CD4-positive, alpha-beta T cell treated with Interferon alpha-2 for 1 hour (primary cell): ENCODE measurements at places on chromosomes 11 and 22.

GRCh38 chr11:81301166-81301830, 1432.4 kb downstream of the FAM181B start:
- no peak for DNase-seq

- DNase-seq, result no peak
These were observed 336.7 kb downstream of the LUZP2 start for GRCh38 chr11:24833573-24833972.

DNA sequence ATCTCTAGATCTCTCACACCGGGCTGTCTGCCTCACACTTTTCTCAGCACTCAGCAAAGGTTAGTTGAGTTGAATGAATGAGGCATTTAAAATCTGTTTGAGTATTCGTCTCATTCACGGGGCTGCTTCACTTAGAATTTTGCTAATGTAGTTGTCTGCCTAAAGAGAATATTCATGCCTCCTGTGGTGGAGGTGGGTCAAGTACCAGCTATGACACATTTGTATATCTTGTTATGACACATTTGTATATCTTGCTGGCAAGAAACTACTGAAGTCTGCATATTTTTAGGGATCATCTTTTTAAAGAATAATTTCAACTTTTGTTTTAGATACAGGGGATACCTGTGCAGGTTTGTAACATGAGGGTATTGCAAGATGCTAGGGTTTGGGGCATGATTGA, 43.1 kb downstream of the LDLRAD3 start:
- DNase-seq, result no peak

DNA sequence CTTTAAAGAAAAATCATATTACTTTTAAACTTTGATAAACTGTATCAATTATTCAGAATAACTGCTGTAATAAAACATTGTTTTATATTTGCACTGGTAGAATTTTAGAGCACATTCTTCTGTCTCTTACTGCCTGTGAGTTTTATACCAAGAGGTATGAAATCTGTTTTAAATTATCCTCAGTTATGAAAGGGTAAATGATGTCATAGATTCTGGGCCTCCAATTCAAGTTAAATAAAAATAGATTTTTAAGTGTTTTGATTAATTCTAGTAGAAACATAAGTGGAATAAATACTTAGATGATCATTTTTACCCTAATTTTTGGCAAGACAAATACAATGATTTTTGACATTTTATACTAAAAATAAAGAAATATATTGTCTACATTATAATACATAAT, 93.0 kb downstream of the GUCY1A2 start:
- DNase-seq, result no peak

GRCh38 chr11:86630229-86630981, 42.0 kb downstream of the ME3 start:
- no peak for DNase-seq

DNA sequence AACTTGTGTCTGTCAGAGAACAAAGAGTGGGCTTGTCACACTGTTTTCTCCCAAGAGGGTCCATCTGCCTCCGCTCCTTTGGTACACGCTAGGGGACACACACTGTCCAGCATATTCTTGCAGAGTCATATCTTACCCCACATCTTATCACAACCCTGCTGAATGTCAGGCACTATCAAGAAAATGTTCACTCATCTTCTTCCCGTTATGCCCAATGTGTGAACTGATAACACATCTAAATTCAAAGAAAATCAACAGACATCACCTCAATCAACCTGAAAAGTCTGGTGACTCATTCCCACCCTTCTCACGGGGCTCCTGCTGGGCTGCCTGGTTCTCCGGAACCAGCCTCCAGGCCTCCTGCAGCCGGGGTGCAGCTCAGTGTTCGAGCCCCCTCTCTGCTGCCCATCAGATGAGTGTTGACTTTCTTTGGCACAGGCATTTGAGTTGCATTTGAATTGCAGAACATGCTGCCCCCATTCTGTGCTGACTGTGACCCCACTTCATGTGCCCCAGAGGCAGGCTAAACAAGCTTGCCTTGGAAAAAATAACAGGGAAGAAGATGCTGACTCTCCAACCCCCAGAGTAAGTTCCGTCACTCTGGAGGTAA, 19.4 kb downstream of the GRAP2 start:
- peak; percentile 36 for DNase-seq

DNA sequence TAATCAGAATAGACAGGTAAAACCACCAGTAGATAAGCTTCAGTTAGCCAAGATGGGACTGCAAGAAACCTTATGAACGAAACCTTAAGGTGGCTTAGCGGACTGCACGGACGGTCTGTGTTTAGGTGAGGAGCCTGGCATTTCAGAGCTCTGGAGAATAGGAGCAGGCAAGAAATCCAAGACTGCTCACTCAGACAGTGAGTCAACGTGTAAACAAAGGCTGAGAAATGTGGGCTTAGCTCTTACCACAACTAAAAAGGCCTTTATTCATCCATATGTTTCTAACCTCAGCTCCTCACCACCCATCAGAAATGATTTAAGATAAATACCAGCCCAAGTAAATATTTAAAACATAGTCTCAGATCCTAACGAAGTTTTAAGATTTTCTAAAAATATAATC, 657.7 kb downstream of the OPCML start:
- DNase-seq, result no peak

DNA sequence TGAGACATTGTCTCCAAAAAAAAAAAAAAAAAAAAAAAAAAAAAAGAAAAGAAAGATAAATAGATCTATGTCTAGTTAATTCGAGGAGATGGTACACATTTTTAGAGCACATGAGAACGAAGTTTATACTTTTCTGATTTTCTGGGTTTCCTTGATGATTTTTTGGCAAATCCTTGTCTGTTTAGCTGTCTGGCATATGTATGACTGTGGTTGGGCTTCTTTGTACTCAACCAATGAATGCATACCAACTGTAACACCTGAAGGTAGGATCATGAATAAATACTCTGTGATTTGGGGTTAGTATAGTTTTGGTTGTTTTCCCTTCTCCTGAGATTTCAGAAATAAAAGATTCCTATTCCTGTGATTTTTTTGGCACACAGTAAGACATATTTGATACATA, 63.1 kb downstream of the ARHGEF12 start:
- no peak for DNase-seq

- no peak for DNase-seq
These were observed 1165.7 kb downstream of the BRD1 start for GRCh38 chr22:48661984-48662383.

DNA sequence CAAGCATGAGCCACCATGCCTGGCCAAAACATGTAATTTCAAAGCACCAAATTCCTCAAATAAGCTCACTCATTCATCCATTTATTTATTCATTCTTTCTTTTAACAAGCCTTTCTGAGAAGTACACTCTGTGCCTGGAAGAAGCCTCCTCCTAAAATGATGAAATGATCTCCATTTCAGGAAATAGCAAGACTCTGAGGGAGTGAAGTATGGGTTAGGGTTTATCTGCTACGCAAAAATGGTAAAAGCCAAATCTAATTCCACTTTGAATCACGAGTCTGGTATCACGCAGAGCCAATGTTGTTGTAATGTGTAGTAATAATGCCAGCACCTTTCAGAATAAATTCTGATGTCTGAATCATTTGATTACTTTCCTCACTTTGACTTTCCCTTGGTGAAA, 1041.8 kb downstream of the LRRC4C start:
- no peak for DNase-seq
